WERI-Rb-1 (cell line): ENCODE measurements at places on chromosomes 13 and 19.

GRCh38 chr19:55986487-55986886, at the start of gene NLRP5:
Gene NLRP5 (plus strand): TSS chr19:55986775.
- no peak for DNase-seq

DNA sequence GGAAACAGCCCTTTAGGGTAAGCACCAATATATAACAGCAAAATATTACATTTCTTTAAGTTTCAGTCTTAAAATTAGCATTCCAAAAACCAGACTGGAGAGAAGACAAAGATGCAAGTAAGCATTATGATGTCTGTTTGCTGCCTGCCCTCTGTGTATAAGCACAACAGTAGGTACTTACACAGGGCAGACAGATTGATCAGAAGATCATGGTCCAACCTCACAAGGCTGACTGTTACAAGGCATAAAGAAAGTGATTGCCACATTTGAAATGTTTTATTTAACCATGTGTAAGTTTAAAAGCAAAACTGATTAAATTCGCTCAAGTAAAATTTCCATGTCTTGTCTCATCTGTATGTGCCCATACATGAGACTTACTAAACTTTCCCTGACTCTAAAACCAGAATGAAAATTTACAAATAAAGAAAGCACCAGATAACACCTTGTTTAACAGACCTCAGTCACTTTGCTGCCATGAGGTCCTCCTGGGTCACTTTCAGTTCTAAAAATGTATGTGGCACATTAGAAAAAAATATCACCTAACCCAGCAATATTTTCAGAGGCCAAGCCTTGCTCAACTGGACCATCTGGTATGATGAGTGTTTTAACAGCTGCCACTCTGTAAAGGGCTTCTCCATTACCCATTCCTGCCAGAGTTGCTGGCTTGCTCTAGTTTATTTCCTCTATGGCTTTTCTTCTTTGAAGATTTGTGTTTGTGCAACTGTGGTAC, 297.0 kb downstream of the RBM26 start:
- DNase-seq = no peak

- DNase-seq = no peak
These were observed 66.0 kb upstream of the ZNF420 start for GRCh38 chr19:37012093-37012745.

DNA sequence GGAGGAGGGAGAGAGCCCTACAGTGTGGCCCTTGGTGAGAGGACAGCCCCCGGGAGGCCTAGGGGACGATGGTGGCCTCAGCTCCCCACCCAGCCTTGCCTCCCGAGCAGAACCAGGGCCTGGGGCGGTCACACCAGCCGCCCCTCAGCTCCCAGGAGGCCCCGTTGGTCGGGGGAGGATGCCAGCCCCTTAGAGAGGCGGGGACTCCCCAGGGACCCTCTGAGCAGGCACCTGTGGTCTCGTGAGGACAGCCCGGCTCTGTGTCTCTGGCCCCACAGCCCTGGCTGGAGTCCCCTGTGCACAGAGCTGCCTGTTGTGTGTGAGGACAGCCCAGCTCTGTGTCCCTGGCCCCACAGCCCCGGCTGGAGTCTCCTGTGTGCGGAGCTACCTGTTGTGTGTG, 158.8 kb downstream of the KDM4B start:
- DNase-seq = no peak

- no peak for DNase-seq
These were observed 29.0 kb upstream of the WASF3 start for GRCh38 chr13:26528527-26528926.
